NCI-H1436 (cell line): ENCODE measurements at places on chromosomes 2 and 18.

GRCh38 chr2:64594226-64594989, 59.3 kb downstream of the SERTAD2 start:
- no peak for DNase-seq

- no peak for DNase-seq
Observed at GRCh38 chr2:65276609-65277008, 49.0 kb downstream of the ACTR2 start.

DNA sequence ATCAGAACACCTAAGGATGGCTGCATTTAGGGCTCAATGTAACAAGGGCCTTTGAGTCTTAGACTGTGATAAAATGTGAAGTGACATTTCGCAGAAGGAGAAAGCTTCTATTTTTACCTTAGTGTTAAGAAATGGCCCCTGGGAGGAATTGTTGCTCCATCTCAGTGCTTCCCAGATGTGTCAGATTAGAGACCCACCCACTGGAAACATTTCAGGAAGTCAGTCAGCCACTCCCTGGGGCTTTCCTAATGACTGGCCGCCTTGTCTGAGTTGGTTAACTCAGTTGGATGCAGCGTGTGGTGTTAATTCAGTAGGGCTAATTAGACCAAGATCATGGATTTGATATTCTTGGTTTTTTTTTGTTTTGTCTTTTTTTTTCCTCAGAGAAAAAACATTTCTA, 355.9 kb downstream of the PIK3C3 start:
- DNase-seq = no peak

DNA sequence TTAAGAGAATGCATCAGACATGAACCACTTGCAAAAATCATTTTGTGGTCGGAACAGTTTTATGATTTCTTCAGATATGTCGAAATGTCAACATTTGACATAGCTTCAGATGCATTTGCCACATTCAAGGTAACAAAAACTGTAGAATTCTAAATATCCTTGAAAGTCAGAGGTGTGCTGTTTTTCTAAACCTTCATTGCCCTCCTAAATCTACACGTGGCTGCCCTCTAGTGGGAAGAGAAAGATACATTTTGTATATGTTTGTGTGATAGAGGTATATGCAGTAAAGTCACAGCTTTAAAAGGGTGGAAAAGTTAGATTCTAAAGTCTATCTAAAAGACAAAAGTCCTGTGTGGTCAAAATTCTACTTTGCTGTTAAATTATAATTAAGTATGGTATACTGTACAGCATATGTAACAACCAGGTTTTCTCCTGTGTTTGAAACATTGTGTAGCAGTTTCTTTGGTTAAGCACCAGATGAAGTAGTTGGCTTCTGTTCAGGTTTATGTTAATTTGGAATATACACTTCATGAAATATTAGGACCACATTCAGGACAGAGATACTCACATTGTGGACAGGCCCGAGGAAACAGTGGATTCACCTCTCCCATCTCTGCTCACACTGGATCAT, 65.9 kb upstream of the ITM2C start:
- DNase-seq = no peak

DNA sequence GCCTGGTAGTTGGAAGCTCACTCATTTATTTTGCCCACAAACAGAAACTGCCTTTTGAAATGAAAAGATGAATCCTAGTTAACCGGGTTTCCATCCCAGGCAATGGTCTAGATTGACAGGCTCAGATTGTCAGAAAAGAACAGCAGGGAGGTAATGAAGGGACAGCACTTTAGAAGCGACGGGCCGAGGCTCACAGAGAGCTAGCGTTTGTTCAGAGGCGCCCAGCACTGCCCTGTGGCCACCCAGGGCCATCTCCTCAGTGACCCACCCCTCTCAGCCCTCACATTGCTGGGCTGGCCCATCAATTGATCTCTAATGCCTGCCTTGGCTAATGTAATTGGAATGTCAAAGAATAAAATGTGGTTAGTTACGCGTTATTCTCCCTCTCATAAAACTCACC, 304.8 kb downstream of the CDCA7 start:
- no peak for DNase-seq

DNA sequence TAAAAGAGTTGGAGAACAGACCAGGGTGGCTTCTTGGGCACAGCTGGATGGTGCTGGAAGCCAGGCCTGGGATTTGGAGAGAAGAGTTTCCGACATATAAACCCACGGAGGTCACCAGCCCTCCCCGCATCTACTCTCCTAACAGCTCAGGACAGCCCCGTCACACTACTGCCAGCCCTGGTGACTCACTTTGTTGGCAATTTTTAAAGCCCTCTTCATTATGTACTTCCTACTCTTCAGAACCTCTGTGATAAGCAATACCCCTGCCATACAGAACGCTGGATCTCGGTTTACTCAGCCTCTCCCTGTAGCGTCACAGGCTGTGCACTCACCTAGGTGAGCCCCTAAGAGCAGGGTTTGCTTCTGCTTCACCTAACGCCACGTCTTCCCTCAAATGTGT, 48.1 kb downstream of the ID2 start:
- DNase-seq = no peak

DNA sequence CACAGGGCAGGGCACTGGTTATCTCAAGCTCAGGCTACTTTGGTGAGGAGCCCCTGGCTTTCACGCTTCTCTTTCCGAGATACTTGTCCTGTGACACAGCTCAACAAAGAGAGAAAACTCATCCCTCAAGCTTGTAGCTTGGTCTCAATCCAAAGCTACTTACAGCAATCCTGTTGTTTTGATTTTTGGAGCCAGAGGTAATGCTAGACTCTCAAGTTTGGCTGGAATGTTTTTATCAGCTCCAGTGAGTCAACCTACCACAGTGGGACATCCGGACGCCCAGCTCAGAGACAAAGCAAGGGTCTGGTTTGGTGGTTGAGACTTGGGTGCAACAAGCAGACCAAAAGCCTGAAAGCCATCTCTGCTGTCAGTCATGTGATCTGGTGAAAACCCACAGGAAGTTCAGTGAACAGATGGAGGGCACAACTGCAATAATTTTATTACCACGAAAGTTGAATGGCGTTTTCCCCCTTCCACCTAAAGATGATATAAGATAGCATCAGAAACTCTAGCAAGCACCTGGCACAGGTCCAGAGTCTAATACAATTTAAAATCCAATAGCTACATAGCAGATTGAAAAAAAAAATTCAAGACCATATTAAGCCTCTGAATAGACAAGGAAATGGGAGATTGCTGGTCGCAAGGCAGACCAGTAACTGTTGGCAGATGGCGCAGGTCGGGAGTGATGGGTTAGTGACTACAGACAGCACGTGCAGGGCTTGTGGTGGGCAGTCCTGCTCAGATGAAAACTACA, 102.3 kb upstream of the SMAD7 start:
- no peak for DNase-seq

GRCh38 chr2:44553456-44553855, 191.7 kb downstream of the CAMKMT start:
- no peak for DNase-seq

DNA sequence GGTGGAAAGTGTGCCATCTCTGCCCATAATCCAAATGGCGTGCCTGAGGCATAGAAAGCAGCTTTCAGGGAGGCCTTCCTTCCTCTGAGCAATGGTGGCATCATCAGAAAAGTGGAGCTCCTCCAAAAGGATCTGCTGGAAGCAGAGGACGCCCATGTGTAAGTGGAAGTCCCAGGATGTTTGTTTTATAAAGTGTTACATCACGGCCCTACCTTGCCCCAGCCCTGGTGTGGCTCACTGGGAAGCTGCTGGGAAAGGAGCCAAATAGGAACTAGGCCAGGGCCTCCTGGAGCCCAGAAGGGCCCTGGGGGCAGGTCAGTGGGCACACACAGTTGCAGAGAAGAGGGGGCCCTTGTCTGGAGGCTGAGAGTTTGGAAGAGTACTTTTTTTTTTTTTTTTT, 4.2 kb upstream of the ODC1 start:
- DNase-seq = no peak

DNA sequence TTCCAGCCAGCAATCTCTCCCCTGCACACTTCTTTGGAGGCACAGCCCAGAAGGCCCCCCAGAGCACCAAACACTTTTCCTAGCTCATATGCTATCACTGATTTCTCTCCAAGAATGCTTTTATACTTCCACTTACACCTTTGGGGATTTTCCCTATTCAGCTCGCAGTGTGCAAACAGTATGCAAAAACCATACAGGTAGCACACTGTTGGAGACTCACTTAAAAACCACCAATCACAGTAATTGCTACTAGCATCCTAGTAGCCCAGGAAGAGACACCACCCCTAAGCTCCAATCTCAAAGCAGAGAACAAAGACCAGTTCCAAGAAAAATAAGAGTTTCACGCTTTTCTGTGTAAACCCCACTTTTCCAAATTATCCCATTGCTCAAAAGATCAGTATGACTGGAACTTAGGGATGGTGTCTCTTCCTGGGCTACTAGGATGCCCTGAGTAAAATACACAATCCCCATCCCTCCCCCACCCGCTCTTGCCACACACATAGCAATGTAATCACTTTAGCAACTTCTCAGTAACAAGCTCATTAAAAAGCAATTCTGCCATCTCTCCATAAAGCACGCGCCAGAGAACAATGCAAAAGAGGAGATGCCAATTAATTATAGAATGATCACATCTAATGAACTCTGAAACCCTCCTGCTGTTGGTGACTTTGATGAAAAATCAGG, 43.0 kb downstream of the KLF7 start:
- DNase-seq = no peak
